NCI-H1694 (cell line): ENCODE measurements at places on chromosomes 5 and 9.

DNA sequence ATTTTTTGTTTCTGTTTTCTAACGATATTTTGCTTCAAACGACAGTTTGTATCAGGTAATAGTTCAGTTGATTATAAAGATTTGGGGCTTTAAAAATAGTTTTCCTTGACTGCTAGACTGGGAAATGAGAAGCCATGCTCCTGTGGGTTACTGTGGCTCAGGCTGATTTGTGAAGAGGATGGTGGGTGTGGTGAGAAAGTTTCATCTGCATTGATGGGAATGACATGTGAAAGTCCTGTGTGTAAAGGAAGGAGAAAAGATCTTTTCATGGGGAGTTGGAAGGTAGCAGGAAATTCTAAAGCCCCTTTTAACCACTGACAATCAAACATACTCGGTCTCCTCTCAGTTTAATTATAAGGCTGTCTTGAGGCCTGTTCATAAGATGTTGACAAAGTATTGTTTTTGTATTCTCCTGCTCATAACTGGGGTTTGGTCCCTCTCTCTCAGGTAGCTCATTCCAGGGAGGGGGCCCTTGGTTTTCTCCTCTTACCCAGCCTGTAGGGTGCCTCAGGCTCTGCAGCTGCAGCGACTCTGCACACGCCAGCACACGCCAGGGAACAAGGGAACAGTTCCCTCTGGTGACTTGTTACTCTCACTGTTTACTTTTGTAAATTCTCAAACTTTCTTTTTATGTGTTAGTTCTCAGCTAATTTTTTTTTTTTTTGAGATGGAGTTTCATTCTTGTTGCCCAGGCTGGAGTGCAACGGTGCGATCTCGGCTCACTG, 91.6 kb downstream of the CARTPT start:
- DNase-seq, result no peak

DNA sequence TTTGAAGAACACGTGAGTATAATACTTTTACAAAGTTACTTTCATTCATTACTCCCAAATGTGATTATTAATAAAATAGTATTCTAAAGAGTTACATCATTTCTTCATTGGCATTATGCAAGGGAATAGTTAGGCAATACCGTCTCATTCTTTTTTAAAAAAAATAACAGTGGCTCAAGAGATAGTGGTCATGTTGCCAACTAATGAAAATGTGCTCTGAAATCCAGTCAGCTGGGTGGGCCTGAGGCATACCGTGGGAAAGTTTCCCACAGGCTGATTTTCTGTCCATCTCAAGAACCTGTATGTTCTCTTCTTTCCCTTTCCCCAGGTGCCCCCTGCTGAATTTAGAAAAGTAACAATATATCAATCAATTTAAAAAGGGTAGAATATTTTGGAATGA, 40.8 kb upstream of the ROPN1L start:
- no peak for DNase-seq

- DNase-seq, result no peak
Measured at GRCh38 chr5:96410013-96410412, 23.0 kb downstream of the PCSK1 start.

- DNase-seq, result no peak
Measured at GRCh38 chr9:116270546-116270945, 117.0 kb downstream of the PAPPA start.

GRCh38 chr9:94720846-94721549, 5.5 kb upstream of the AOPEP start:
- DNase-seq, result no peak
